ENCODE measurements at places on chromosomes 6 and 20. TPM values are rescaled to one million over a fixed set of nuclear protein-coding genes. Genes with fewer than 3 reads are reported as not detected.

Gene PNPLA1
- not detected for total RNA-seq

DNA sequence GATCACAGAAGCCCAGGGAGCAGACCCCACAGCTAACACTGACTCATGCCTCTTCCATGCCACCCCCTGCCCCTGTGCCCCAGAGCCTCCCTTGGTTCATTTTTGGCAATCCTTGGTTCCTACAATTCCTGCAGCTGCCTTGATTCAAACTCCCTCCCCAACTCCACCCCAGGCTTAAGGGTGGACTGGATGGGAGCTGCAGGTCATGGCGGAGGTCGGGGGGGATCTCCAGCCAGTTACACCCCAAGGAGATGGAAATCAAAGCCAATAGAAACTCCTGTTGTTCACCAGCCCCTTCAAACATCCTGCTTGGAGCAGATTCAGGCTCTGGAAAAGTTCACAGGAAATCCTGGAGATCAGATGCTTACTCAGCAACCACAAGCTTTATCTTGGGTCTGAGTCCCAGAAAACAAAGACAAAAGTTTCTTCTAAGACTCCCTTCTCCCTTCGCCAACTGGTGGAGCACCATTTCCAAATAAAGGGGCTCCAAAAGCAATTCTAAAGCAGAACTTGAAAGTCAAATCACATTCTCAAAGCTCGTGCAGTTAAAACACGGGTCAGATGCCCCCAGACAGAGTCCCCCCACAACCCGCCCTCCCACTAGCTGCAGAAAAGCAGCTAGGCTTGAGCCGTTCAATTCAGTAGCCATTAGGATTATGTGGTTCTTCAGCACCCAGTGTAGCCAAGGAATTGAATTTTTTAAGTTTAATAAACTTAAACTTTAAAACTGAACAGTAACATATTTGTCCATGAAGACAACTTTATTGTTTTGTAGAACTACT lies 149.5 kb downstream of the ANKRD60 start:
- H3K36me3 ChIP-seq, result no peaks in the 10 kb centered on the region
- H3K27ac ChIP-seq, result no peak overlapping the region
- no peak overlapping the region for H3K4me3 ChIP-seq
- no peaks in the 10 kb centered on the region for H3K4me1 ChIP-seq

GRCh38 chr6:154247119-154247861 lies 109.3 kb downstream of the IPCEF1 start:
- DNase-seq, result no peak
- H3K27ac ChIP-seq, result no peak overlapping the region
- H3K4me1 ChIP-seq, result no peaks in the 10 kb centered on the region
- H3K4me3 ChIP-seq, result no peak overlapping the region
- no peaks in the 10 kb centered on the region for H3K36me3 ChIP-seq
- H3K27me3 ChIP-seq, result no peaks in the 10 kb centered on the region

DNA sequence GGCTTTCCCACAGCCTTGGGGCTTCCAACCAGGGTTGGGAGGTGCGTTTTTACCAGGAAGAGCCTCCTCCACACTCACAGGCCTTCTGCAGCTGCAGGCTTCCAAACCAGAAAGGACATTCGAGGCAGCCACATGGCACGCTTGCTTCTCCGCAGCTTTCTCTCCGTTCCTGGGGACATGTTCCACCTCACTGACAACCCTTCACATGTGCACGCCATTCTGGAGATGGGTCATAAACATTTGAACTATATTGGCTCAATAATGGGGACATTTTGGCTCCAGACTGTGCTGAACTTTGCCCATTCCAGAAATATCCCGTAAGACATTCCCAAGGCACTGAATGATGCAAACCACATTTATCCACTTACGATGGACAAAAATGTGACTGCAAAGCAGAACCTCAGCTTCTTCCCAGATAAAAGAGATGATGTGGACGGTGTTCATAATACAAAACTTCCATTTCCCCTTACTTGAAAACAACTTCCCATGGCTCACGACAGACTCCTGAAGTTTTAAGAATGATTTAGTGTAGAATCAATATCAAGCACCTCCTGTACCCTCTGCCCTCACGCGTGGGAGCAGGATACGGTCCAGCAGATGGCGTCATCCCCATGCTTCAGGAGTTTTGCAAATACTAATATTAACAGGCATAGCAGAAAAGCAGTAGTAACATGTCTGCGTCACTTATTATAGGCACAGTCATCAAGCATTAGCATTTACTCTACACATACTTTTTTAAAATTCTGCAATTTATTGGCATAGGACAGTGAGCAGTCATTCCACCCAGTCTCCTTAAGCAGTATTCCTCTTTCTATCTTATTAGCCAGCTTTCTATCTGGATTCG lies 25.4 kb upstream of the FOXF2 start:
- no peaks in the 10 kb centered on the region for H3K27me3 ChIP-seq
- H3K4me3 ChIP-seq, result no peak overlapping the region
- H3K4me1 ChIP-seq, result peaks cover 17% of the 10 kb centered on the region
- H3K27ac ChIP-seq, result peak overlapping the region; percentile 80
- H3K36me3 ChIP-seq, result no peaks in the 10 kb centered on the region
- DNase-seq, result peak; percentile 88

- no peak for DNase-seq
- no peaks in the 10 kb centered on the region for H3K27me3 ChIP-seq
- H3K36me3 ChIP-seq, result no peaks in the 10 kb centered on the region
- H3K4me1 ChIP-seq, result no peaks in the 10 kb centered on the region
Measured at GRCh38 chr20:24701027-24701426, 231.6 kb downstream of the SYNDIG1 start.

- no peaks in the 10 kb centered on the region for H3K36me3 ChIP-seq
- H3K4me3 ChIP-seq, result no peak overlapping the region
- peak; percentile 37 for DNase-seq
- H3K4me1 ChIP-seq, result no peaks in the 10 kb centered on the region
- no peak overlapping the region for H3K27ac ChIP-seq
Measured at GRCh38 chr6:148814082-148814790, 67.4 kb downstream of the UST start.

GRCh38 chr6:68194846-68195478 lies 440.1 kb upstream of the ADGRB3 start:
- no peaks in the 10 kb centered on the region for H3K27me3 ChIP-seq
- no peaks in the 10 kb centered on the region for H3K36me3 ChIP-seq
- H3K4me1 ChIP-seq, result no peaks in the 10 kb centered on the region
- no peak for DNase-seq
- H3K27ac ChIP-seq, result no peak overlapping the region

DNA sequence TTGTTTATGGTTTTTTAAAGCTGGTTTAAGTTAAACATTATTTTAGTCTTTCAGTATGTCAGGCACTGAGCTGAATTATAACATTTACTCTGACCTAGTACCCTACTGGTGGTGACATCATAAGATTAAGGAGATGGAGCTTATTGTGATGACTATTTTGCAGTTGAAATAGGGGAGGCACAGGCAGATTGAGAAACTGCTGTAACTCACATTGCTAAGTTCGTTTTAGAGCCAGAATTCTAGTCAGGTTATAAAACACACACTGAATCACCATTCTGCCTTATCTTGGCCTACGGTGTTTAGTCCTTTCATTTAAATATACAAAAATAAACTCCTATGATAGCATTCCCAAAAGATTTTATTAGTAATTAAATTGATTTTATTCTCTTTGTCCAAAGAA lies 584.1 kb downstream of the TFAP2A start:
- no peak overlapping the region for H3K4me3 ChIP-seq
- H3K27me3 ChIP-seq, result no peaks in the 10 kb centered on the region
- peak; percentile 9 for DNase-seq

Data from fibroblast of lung (primary cell).